ENCODE measurements at places on chromosomes 4 and X.

GRCh38 chrX:41542135-41542534 lies 95.0 kb downstream of the NYX start:
- no peak for DNase-seq

GRCh38 chrX:20681683-20682082 lies 415.0 kb upstream of the RPS6KA3 start:
- no peak for DNase-seq

DNA sequence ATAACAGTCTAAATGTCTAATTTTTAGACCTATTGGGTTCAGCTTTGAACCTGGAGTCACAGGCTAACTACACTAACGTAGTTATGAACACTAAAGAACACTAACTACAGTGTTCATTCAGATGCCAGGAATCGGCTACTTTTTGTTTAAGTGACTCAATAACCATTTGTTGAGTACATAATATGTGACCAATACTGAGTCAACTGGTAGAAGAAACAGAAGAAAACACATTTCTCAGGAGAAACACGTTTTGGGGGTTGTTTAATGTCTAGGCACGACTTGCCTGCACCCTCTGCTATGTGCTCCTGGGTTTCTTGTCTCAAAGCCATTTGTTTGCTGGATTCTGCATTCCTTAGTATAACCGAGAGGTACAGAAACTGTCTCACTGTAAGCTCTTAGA lies 18.6 kb upstream of the CLNK start:
- no peak for DNase-seq

GRCh38 chr4:101693842-101694398 lies 96.6 kb upstream of the BANK1 start:
- no peak for DNase-seq

GRCh38 chr4:90025248-90025647 lies 101.9 kb upstream of the CCSER1 start:
- DNase-seq, result no peak

DNA sequence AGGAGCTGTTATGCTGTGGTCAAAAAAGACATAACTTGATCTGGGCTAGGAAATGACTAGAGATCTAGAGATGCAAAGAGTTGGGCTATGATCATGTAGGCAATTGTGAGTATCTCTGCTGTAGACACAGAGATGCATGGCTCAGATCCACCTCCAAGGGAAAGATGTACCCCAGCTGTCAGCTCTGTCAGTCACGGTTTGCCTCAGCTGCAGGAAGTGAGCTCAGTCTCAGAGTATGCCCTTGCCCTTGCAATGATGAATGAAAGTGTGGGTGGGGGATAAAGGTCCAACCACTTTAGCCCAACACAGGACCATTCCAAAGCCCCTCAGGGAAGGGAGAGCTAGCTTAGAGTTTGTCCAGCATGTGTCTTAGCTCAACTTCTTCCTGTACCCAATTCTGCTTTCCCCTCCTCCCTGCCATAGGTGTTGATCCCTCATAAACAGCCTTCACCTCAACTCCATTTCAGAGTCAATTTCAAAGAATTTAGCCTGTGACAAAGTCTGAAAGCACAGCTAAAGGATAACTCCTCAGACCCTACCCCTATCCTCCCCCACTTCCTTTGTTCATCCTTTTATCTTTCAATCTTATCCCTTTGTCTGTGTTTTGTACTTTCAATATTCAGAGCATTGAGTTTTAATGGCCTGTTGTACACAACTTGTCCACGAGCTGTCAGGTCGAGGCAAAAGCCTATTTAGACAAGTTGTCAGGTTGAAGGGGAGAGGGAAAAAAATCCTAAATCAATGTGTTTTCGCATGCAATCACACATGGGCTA lies 90.6 kb downstream of the MID1IP1 start:
- no peak for DNase-seq

GRCh38 chr4:74418063-74418670 lies 26.8 kb upstream of the AREG start:
- no peak for DNase-seq

DNA sequence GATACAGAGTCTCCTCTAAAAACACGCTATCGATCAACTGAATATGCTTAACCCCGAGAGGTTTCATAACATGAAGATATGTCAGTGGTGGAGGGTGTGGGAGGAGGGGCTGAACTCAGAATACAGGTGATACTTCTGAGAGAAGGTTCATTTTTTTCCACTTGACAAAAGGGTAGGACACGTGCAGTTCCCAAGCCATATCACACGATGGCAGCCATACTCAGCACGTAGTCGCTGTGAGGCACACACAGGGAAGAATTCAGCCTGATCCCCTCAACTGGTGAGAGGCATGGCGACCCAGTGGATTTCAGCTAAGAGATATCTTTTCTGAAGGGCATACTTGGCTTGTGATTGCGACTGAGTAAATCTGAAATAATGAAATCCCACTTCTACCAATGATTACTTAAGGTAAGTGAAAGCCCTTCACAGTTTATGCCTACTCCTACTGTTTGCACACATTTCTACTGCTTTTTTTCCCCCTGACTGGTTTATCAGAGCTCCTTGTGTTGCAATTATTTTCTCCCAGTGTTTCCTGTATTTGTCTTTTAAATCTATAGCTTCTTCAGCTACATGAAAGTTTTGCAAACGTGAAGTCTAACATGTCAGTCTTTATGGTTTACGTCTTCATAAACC lies 133.1 kb downstream of the CORIN start:
- no peak for DNase-seq

- no peak for DNase-seq
Observed at GRCh38 chr4:185352741-185353140, 43.0 kb downstream of the LRP2BP start.

DNA sequence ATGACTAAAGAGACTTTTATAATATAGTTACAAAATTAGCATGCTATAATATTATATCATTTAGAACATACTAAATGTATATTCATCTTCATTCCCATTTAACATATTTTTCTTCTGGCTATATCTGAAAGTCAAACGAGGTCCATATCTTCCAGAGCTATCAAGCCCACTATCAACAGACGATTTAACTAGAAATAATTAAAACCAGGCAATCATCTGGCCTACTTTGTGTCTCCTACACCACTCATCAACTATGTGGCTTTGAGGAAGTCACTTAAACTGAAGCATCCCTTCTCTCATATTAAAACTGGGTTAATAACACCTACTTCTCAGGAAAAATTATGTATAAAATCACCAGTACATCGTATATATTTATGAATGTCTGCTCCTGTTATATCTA lies 1330.5 kb upstream of the PABPC4L start:
- no peak for DNase-seq

GRCh38 chr4:174406383-174406782 lies 115.9 kb downstream of the HPGD start:
- no peak for DNase-seq

DNA sequence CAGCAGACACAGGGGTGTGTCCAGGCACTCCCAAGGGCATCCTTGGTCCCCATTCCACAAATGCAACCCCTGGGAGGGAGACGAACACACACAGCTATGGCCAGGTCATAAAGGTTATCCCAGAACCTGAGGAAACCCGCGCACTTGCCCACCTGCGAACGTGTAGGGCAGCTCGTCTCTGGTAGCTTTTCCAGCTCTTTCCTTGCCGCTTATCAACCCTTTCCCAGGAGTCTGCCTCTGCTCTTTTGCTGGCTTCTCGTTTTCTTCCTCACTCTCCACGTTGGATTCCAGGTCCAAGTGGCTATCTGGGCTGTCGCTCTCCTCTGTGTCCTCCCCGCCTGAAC lies 13.5 kb downstream of the NOP14 start:
- DNase-seq, result no peak

DNA sequence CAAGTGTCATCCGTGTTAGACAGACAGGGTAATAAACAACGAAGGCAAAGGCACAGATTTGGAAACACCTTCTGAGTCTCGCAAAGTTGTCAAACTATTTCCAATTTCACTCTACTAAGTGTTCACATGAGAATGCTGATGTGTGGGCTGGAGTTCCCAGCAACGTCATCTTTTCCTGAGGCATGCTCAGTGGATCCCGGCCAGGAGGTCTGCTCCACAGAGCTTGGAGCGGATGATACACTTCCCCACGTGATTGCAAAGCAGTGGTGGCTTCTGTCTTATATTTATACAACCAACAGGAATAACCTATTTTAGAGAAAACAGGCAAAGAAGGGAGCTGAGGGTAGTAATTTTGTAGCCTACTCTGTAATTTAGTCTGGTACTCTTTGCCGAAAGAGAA lies 40.1 kb upstream of the PDK3 start:
- DNase-seq, result no peak

GRCh38 chrX:149937871-149938426 lies 342 bp downstream of the EOLA2 start:
- DNase-seq, result no peak

GRCh38 chrX:17072721-17073230 lies 126.3 kb downstream of the REPS2 start:
- DNase-seq, result no peak

GRCh38 chrX:34764852-34765361 lies 107.8 kb upstream of the TMEM47 start:
- no peak for DNase-seq

DNA sequence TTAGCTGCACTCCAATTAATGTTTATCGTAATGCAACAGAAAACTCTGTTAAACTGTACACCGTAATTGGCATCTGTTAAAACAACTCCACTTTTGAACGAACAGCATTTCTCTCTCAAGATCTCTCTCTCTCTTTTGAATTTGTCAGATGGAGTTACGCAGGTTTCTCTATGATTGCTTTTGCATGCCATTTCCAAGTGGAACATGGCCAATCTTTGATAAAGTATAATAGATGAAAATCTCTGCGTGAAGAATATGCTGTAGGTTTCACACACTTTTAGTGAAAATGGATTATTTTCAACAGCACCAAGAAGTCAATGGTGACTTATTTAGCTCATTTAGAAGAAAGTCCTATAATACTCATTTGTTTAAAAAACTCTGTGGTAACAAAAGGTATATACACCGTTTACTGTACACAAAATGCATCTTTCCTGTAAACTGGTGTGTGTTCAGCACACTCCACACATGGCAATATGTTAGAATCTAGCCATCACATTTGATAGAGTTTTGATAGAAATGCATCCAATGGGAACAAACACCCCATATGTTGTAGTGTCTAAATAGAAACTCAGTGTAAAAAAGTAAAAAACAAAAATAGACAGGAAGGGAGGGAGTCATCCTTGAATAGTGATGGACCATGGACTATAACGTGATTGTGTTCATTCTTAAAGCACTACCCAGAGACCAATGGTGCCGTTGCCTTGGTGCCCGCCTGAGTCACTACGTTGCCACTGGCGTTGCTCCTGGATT lies 5.8 kb upstream of the FGFBP2 start:
- DNase-seq, result no peak

GRCh38 chr4:59200992-59201391 lies 1999.1 kb upstream of the ADGRL3 start:
- no peak for DNase-seq

DNA sequence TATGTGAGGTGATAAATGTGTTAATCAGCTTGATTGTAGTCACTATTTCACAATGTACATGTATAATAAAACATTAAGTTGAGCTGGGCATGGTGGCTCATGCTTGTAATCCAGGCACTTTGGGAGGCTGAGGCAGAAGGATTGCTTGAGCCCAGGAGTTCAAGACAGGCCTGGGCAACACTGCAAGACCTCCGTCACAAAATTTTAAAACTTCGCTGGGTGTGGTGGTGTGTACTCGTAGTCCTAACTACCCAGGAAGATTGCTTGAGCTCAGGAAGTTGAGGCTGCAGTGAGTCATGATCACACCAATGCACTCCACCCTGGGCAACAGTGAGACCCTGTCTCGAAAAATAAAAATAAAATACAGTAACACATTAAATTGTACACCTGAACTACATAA lies 20.1 kb downstream of the LYAR start:
- DNase-seq, result no peak

DNA sequence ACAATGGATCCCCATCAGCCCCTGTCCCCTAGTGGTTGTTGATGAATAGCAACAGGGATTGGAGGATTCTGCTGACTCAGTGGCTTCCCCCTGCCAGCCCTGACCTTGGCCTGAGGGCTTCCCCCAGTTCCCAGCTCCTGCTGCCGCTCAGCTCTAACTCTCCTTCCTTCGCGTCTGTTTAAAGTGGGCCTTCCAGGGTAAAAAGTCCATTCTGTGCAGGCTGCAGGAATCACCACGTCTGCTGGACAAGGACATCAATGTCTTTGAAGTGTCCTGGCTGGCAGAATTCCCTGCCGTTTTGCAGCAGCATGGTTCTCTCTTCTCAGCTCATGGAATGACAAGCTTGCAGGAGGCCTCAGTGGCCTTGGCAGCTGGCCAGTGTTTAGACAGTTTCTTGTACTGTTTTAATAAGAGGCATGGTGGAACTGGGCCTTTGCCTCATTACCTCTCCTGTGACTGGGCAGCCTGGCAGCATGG lies 152.5 kb upstream of the STX18 start:
- DNase-seq, result no peak

DNA sequence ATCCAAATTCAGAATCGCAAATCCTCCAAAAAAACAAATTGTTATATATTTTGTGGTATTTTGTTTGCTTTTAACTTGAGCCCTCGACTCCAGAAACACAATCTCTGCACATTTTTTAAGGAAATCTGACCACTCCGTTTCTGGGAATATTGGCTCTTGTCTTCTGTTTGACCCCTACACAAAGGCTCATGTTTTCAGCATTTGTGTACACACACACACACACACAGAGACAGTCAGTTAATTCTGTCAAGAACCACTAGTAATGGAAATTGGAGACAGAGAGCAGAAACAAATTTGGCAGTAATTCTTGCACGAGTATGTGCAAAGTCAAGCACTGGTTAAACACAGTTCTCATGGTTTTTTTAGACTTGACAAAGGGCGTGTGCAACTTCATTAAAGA lies 115.4 kb downstream of the AFAP1 start:
- DNase-seq, result no peak

- DNase-seq, result no peak
Observed at GRCh38 chrX:8845060-8845459, 43.9 kb upstream of the FAM9A start.

- no peak for DNase-seq
Observed at GRCh38 chr4:149910604-149911350, 95.1 kb upstream of the IQCM start.

- DNase-seq, result no peak
Observed at GRCh38 chr4:139011225-139011950, 4.2 kb upstream of the NOCT start.

- DNase-seq, result no peak
Observed at GRCh38 chr4:26871611-26872010, 11.0 kb downstream of the STIM2 start.

GRCh38 chrX:13695601-13696115 lies 6.7 kb downstream of the RAB9A start:
- DNase-seq, result no peak

- no peak for DNase-seq
Observed at GRCh38 chr4:40731361-40731760, 18.4 kb upstream of the NSUN7 start.

GRCh38 chr4:148850257-148850995 lies 408.2 kb upstream of the NR3C2 start:
- no peak for DNase-seq

DNA sequence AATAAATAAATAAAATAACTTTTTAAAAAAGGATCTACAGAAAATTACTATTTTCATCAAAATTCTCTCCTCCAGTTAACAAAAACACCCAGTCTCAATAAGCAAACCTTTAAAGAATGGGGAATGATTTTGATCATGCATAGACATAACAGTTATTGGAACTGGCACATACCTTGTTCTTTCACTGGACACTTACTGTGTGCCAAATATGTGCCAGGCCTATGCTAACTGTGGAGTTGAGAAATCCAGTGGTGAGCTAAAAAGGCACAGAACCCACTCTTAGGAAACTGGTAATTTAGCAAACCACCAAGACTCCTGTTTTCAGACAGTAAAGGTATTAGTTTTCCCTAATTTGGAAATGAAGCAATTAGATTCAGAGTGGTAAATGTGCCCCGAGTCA lies 39.1 kb downstream of the CLOCK start:
- no peak for DNase-seq
